ENCODE measurements at places on chromosomes 6 and 20.

DNA sequence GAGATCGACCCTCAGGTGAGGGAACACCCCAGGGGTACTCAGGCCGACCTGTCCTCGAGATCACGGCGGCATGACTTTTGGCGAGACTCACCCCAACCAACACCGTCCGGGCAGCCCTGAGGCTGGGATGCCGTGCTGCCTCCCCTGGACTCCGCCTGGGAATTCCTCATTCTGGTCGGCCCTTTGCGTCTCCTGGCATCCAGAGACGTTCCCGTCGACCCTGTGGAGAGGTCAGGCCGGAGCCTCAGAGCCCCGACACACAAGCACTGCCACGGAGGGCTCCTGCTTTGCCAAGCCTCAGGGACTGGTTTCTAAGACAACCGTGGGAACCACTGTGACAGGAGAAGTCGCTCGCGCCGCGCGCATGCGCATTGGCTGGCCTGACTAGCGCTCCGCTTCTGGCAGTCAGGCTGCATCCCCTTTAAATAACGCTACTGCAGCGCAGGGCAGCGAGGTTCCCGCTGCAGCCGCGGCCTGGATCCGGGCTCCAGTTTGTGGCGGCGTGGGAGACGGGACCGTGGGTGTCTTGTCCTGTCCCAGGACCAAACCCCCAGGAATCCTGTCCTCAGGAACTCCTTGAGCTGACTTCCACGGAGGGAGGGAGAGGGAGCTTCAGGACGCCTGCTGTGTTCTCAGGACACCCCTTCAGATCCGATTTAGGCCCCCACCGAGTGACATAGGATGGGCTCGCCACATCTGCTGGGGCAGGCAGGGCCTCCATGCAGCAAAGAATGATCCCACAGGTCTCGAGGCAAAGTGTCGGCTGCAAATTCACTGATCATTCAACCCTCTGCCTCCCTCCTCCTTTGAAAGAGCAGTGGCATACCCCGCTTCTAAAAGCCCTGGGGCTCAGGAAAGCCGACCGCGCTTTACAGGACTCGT, 163.2 kb upstream of the ZNF337 start:
- DNase-seq, result peak; percentile 51

DNA sequence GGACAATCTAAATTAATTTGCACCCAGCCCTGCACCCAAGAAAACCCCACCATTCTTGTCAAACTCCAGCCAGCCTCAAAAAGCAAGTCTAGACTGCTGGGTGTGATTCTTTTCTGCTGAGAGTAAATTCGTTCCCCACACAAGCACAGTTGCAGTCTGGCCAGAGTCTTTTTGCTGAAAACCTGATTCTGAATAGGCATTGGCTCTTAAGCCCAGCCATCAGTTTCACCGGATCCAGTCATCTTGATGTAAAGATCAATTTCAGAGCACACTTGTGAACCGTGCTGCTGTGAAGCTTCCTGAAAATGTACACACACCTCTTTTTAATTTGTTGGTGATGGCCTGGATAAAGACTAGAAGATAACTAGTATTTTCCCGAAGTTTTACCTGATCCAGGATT, 159.4 kb upstream of the GGTLC1 start:
- DNase-seq, result no peak

DNA sequence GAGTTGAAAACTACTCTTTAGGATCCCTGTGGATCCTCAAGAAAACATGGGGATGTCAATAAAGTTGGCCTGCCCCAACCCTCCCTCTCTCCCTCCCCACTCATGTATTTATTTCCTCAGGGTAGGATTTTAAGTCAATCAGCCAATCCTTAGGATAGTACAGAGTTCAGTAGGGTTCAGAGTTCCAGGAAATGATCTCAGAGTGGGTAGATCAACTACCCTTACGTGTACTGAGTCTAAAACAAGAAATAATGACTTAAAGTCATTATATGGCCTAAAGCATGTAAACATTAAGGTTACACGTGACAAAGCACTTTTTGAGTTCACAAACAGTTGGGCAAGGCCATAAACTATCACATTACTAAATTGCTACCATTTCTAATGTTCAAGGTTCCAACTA, 47.2 kb upstream of the REV3L start:
- DNase-seq, result no peak

DNA sequence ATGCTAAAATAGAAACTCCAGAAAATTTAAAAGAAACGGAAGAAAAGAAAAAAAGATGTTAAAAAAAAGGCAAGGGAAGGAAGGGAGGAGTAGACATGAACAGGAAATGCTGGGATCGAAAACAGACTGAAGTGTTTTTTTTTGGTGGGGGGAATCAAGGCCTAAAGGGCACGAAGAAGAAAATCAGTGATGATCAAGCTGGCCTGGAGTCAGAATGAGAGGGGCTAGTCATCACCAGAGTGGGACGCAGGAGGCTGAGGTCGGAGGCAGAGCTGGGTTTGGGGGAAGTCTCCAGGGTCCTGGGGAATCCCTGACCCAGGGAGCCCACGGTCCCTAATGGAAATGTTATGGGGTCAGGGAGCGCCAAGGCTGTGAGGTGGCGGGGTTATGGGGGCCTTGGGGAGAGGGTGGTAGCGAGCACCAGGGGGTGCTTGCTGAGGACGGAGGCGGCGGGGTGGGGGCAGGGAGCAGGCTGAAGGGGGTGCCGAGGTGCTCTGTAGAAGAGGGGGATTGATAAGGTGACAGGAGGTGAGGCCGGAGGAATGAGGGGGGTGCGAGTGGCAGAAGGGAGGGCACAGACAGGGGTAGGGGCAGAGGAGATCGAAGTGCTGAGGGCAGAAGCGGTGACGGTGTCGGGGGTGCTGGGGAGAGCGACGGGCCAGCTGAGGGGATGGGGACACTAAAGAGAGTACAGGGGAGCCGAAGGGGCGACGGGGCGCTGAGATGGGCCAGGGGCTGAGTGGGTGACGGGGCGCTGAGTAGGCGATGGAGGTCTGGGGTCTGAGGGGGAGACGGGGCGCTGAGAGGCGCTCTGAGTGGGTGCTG, 684 bp downstream of the ZNFX1 start:
- DNase-seq, result peak; percentile 21

DNA sequence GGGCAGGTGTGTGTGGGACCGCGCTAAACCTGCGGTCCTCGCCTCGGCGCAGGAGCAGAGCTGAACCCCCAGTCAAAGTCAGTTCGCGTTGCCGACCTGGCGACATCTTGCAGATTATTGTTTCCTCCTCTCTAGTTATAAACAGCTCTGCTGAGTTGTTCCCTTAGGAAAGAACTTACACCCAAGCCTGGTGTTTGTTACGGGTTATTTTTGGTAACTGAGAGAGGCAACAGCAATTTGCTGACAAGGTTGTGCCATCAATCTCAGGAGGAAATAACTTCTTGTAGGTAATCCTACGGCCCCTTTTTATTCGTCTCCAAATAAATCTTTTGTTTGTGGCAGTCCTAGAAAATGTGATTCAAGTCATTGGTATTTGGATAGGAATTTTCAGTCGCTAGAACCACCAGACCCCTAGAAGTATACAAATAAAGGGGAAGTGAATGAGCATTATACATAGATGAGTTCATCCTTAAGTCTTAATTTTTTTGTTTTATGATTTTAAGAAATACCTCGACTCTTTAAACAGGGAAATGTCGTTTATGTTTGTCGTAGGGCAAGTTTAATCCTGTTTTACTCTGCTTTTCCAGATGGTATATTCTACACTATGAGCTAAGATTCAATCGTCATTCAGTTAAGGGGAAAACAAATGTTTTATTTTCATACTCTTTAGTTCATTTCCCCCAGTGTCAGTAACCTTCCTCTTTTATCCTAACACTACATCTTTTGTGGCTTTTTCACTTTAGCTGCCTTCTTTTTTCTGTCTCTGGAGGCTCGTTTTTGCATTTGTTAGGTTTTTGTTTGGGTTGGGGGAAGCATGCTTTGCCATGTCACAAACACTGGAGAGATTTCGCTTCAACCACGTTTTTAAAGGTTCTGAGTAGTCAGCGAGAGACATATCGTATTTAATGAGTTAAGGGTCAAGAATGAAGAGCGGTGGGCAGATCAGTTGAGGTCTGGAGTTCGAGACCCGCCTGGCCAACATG, 1.2 kb downstream of the PM20D2 start:
- DNase-seq, result no peak

GRCh38 chr20:48489046-48489463, 338.7 kb downstream of the PREX1 start:
- no peak for DNase-seq

DNA sequence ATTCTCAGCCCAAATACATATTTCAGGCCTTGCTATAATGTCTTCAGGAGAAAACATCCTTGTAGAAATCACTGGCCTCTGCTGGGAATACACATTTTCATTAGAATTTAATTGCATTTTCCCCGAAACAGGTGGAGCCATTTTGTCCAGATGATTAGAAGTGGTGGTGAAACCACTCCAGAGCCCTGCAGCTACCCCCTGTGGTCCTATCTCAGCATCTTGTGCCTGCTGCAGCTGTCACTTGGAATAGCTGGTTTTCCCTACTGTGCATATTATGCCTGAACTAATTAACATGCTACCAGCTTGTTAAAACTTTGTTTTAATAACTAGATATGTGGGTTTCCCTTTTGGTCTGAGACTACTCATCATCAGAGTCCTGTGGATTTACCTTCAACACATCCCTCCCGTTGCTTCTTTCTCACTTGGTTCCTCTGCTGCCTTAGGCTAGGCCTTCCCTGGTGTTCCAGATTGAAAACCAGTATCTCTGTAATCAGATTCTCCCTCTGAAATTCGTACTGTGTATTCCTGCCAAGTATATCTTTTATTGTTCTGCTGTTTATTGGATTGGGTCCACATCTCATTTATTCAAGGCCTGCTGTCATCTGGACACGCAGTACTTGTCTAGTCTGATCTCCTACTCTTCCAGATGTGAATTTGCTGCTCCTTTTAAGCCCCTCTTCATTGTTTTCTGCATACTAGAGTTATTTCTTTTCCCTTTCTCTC, 15.2 kb downstream of the DNAH8 start:
- DNase-seq, result no peak

- no peak for DNase-seq
These were observed 48.3 kb upstream of the EEF1A1 start for GRCh38 chr6:73569121-73569520.

DNA sequence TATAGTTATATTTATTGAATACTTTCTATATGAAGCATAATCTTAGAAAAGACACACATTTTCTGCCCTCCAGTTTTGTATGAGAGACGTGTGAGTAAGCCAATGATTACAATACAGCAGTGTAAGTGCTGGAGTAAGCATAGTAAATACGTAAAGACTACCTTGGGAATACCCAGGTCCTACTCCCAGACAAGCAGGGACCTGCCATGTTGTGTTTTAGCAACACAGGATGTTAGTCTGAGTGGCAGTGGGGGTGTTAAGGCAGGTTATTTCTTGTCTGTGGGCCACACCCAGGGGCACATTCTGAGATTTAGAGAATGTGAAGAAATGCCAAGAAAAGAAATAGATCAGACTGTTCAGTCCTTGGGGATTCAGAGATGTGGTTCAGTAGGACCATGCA, 34.3 kb upstream of the RNF144B start:
- no peak for DNase-seq

DNA sequence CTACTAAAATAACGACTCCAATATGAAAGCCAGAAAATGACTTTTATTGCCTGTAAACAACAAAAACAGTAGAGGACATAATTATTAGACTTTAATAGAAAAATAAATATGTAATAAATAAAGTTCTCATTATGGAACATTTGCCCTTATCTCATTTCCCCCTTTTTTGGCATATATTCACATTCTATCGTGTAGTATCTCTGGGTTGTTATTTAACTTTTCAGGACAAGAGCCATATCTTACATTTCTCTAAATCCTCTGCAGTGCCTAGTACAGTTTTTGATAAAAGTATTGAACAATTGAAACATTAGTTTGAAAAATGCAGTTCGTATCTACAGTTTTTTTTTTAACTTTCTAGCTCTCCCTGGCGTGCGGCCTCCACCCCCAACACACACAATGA, 442.0 kb upstream of the SOX4 start:
- DNase-seq, result no peak

- no peak for DNase-seq
These were observed 46.4 kb upstream of the CDKAL1 start for GRCh38 chr6:20487669-20488375.

DNA sequence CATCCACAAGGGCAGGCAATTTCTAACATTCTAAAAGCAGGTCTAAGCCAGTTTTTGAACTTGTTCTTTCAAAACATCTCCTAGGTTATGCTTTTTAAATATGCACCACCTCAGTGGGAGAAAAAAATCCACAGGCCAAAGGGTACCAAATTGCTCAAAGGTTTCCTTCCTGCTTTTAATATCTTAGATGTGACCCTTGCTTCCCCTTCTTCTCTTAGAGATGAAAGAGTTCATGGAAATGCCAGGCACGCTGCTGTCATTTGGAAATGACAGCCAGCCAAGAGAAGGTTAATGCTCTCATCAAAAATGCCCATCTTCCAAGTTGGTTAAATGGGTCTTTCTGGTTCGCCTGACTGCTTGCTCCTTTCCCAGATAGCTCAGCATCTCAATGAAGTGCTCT, 497.1 kb downstream of the CD83 start:
- no peak for DNase-seq

DNA sequence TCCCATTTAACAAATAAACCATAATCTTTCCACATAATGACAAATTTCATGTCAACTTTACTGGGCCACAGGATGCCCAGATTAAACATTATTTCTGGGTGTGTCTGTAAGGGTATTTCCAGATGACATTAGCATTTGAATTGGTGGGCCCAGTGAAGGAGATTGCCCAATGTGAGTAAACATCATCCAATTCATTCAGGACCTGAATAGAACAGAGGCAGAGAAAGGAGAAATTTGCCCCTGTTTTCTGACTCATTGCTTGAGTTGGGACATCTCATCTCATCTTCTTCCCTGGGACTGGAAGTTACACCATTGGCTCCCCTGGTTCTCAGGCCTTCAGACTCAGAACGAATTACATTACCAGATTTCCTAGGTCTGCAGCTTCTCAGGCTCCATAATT, 142.9 kb downstream of the TPBG start:
- DNase-seq, result no peak

- no peak for DNase-seq
These were observed 4.4 kb downstream of the NCOA5 start for GRCh38 chr20:46085179-46085851.

DNA sequence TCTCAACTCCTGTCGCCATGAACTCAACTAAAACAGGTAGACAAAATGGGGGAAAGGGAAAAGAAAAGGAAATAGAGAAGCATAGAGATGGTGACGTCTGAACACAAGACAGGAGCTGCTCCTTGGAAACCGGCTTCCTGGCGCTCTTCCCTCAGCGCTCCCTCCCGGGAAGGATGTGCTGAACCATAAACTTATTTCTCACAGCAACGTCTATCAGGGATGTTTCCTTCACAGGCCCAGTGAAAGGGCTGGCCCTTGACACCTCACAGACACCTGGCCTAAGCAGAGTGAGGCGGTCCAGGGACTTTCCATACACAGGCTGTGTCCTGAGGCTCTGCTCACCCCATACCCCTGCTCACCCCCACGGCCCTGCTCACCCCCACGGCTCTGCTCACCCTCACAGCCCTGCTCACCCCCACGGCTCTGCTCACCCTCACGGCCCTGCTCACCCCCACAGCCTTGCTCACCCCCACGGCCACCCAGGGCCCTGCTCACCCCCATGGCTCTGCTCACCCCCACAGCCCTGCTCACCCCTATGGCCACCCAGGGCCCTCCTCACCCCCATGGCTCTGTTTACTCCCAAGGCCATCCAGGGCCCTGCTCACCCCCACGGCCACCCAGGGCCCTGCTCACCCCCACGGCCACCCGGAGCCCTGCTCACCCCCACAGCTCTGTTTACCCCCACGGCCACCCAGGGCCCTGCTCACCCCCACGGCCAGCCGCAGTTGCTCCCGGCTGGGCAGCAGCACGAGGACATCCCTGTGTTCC, 653 bp downstream of the FRMD1 start:
- DNase-seq, result no peak

GRCh38 chr6:32973144-32974015, 5.0 kb downstream of the BRD2 start:
- peak; percentile 48 for DNase-seq

- no peak for DNase-seq
These were observed 617 bp upstream of the TSPYL1 start for GRCh38 chr6:116280161-116280932.

Measured in stimulated activated CD8-positive, alpha-beta memory T cell treated with anti-CD3 and anti-CD28 coated beads, Interleukin-7, amount 100 ng/mL, for 4 hours (primary cell).